ENCODE measurements at places on chromosomes 13 and 19. TPM values are rescaled to one million over a fixed set of nuclear protein-coding genes. Genes with fewer than 3 reads are reported as not detected.

DNA sequence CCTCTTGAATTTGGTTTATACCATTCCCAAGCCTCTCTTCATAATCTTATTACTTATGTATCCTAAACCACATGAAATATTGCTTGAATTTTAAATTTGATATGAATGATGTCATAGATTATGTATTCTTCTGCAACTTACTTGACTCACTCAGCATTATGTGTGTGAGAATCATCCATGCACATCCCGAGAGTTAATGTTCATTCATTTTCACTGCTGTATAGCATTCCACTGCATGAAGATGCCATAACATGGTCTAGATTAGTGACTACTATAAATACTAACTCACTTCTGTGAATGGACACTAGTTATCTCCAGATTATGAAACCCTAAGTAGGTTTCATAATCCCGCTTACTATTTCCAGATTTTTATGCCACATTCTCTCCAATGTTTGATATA is 25.0 kb upstream of the RAP2A start:
- DNase-seq: no peak

GRCh38 chr19:41689993-41690800 is 2.1 kb upstream of the CEACAM7 start:
- no peak for DNase-seq

GRCh38 chr19:48506138-48506733 is 5.4 kb downstream of the LMTK3 start:
- DNase-seq: no peak

DNA sequence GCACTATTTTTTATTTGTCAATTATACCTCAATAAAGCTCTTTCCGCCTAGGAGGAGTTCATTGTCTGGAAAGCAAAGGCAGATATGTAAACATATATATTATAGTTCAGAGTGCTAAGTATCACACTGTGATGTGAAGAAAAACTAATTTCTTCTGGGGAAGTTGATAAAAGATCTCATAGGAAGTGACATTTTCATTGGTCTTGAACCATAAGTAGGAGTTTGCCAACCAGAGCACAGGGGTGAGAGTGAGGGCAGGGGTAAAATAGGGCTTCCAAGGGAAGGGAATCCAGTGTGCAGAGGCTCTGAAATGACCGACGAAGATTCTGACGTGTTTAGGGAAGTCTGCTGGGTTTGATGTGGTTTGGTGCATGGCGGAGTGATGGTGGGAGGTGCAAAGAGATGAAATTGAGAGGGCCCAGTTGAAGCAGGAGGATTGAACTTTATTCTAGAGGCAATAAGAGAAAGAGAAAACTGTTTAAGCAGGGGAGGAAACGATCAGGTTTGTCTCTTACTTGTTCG is 780 bp upstream of the GTF2F2 start:
- DNase-seq: peak; percentile 33

DNA sequence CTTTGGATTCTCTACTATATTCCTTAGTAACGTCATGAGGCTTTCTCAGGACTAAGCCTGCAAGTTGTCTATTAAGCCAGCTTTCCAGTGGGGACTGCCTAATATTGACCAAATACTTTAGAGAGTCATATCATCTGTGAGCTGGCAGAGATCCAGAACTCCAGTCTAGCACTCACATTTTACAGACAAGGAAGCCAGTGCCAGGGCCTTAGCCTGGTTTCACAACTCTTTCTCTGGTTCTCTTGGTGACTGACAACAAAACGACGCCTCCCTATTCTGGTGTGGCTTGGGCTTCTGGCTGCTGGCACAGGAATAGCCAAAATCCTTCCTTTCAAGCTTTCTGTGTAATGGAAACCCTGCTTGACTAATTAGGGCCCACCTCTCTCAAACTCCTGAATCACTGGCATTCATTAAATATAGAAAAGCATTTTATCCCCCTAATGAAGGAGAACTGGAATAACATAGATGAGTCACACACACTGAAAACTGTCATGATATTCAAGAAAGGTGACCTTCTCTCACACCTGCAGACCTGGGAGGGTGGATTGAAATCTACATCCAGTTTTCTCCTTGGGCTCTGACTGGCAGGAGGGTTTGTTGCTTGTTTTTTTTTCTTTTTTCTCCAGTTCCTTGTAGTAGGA is 75.2 kb upstream of the UBL3 start:
- no peak for DNase-seq

- DNase-seq: no peak
Measured at GRCh38 chr13:57932061-57932460, 300.5 kb downstream of the PCDH17 start.

DNA sequence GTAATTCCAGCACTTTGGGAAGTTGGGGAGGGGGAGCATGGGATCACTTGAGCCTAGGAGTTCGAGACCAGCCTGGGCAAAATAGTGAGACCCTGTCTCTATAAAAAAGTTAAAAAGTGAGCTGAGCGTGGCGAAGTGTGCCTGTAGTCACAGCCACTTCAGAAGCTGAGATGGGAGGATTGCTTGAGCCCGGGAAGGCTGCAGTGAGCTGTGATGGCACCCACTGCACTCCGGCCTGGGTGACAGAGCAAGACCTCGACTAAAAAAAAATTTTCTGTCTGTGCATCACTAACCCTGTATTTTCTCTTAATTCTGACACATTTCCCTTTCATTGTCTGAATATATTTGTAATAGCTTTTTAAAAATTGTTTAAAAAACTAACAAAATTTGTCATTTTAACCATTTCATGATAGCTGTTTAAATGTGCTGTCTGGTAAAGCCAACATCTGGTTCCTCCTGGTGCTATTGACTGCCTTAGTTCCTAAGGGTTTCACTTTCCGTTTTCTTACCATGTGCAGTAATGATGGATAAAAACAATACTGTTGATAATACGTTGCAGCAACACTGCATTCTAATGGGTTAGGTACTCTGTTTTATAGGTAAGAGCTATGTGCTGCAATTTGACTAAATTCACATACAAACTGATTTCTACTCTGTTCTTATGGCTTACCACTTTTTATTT is 29.7 kb downstream of the LATS2 start:
- DNase-seq: no peak

GRCh38 chr13:98843482-98843877 is 91.0 kb upstream of the SLC15A1 start:
- DNase-seq: no peak

- DNase-seq: no peak
Measured at GRCh38 chr13:36850790-36851438, 31.9 kb downstream of the RFXAP start.

DNA sequence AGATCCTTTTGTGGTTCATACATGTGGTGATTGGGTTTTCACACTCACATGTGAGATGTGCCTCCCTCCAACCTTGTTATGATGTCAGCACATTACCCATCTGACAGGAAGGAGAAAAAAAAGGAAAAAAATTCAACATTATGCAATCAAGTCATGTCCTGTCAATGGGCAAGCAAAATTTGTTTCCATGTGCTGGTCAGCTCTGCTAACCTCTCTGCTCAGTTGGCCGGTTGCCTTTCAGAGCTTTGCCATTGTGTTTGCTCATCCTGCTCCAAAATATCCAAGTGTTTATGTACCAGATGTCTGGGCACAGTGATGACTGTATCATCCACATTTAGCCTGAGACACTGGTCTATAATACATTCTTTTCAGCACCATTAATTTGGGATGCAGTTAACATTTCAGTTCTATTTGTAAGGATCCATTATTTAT is 27.0 kb upstream of the METTL21C start:
- DNase-seq: no peak

GRCh38 chr13:25857830-25858229 is 194.0 kb downstream of the SHISA2 start:
- no peak for DNase-seq

GRCh38 chr13:113190181-113190580 is 18.3 kb downstream of the PCID2 start:
- no peak for DNase-seq

DNA sequence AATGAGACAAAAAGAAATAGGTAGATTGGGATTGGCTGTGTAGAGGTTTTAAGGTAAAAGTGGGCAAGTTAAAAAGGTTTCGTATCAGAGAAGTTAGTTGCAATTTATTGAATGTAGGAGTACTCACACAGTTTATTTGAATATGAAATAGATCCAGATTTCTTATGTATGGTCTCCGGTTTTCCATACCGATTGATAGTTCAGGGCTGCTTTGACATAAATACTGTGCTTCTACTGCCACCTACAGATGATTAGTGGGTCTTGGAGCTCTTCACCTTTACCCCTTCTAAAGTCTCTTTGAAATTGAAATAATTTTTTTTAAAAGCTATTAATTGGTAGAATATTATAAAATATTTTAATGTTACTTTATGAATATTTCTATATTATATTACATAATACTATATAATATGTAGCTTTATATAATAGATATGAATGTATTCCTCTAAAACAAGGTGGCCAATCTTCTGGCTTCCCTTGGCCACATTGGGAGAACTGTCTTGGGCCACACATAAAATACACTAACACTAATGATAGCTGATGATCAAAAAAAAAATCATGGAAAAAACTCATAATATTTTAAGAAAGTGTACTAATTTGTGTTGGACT is 7.7 kb upstream of the GPR18 start:
- no peak for DNase-seq

DNA sequence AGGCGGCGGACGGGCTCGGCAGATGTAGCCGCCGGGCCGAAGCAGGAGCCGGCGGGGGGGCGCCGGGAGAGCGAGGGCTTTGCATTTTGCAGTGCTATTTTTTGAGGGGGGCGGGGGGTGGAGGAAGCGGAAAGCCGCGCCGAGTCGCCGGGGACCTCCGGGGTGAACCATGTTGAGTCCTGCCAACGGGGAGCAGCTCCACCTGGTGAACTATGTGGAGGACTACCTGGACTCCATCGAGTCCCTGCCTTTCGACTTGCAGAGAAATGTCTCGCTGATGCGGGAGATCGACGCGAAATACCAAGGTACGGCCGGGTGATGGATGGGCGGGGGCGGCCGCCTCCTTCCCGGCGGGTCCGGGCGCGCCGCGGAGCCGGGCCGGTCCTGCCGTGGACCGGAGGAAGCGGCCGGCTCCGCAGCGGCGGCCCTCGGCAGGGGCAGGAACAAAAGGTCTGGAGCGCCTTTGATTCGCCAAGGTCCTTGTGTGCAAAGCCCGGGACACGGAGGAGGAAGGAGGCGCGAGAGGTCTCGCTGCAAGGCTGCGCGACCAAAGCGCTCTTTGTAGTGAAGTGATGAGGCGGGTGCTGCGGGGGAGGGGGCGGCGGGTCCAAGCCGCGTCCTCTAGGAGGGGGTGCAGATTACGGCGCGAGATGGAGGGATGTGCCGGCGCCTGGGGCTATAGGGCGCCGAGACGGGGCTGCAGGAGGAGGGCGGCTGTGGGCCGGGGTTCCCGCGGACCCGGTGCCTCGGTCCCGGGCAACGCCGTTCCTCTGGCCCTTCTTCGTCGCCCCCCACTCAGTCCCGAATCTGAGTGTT is 689 bp downstream of the ING1 start:
- no peak for DNase-seq

DNA sequence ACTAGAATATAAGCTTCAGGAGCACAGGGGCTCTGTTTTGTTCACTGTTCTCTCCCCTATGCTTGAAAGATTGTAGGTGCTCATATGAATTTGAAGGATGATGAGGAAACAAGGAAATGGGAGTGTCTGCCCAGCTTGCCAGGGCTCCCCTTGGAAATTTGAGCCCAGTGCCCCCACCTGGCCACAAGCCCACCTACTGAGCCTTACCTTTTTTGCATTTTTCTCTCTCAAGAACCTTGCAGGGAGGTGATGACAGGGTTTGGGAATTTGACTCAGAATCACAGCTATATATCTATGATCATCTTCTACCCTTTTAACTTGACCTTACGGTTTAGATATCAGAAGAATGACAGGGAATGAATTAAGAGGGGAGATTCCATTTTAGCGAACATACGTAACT is 33.8 kb downstream of the SERP2 start:
- DNase-seq: no peak

- no peak for DNase-seq
Measured at GRCh38 chr19:49895566-49896297, 955 bp downstream of the IL4I1 start.

- no peak for DNase-seq
Measured at GRCh38 chr13:101880581-101880980, 428.1 kb downstream of the ITGBL1 start.

DNA sequence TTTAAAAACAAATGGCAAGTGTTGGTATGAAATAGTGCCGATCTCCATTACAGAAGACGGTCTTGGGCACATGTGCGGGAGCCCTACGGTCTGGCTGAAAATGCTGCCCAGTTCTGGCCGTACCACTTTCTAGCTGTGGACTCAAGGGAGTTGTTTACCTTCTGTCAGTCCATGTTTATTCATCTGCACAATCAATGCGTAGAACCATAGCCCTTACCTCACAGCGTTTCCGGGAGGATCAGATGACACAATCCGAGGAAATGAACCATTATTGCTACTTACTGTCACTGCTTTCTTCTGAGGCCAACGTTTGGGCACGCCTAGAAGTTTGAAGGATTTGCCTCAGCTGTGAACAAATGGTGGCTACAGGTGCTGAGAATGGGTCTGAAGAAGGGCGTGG is 31.2 kb downstream of the GADD45B start:
- no peak for DNase-seq

DNA sequence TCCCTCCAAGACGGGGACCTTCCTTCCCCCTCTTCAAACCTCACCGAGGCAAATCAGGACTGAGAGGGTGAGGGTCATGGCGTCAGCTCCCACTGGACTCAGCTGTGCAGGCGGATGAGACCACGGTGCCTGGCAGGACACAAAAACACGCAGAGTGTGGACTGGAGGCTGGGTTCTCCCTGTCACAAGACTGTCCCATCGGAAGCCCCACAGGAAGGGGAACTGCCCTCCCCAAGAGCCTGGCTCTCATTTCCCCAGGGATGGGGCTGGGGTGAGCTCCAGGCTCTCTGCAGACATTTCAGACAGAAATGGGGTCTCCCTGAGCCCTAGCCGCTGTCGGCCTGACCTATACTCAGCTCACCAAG is at the start of gene LILRB5:
TSS of gene LILRB5 (minus strand) at position 158 of the 365 bp plus-strand sequence. CDS start at position 78, 80 bp downstream.
- DNase-seq: no peak

GRCh38 chr13:50690006-50690405 is 153.5 kb downstream of the DLEU7 start:
- no peak for DNase-seq

- DNase-seq: no peak
Measured at GRCh38 chr13:97121894-97122293, 100.2 kb upstream of the MBNL2 start.

Gene PRR12
- 0.36 TPM for polyA plus RNA-seq

Gene HSPB6
- polyA plus RNA-seq: 31.7 TPM

Gene ZNF471
- 4.4 TPM for polyA plus RNA-seq

Gene DENND1C
- polyA plus RNA-seq: not detected

Gene SMIM24
- 0.19 TPM for polyA plus RNA-seq

Gene CYP2A7
- not detected for polyA plus RNA-seq

Data from AG04450 (cell line).